Activated CD8-positive, alpha-beta memory T cell treated with anti-CD3 and anti-CD28 coated beads for 1 hour (primary cell): ENCODE measurements at places on chromosomes 1 and 21.

DNA sequence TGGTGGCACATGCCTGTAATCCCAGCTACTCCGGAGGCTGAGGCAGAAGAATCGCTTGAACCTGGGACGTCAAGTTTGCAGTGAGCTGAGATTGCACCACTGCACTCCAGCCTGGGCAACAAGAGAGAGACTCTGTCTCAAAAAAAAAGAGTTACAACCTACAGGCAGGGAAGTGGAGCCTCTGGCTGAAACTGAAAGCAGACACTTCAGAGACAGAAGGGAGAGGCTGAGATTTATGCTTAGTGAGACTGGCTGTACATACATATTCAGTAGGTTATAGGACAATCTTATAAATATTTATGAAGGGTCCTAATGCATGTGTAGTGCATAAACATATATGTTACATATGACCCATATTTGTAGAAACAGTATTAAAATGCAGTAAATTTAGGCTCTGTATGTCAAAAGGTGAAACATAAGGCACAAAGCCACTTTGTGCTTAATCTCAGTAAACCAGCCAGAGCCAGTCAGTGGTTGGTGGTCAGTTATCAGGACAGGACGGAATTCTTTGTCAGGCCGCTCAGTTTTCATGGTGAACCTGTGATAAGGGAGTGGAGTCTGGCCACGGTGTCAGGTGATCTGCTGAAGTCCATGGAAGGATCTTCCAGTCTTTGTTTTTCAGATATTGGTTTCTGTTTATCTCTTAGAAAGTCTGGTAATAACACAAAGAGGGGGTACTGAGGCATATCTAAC is 13.7 kb downstream of the RHEX start:
- DNase-seq = no peak

DNA sequence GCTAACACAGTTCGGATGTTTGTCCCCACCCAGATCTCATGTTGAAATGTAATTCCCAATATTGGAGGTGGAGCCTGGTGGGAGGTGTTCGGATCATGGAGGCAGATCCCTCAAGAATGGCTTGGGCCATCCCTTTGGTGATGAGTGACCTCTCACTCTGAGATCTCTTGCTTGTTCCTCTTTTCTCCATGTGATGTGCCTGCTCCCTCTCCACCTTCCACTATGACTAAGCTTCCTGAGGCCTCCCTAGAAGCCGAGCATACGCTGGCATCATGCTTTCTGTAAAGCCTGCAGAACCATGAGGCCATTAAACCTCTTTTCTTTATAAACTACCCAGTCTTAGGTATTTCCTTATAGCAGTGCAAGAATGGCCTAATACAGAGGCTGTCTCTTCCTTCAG is 8.1 kb upstream of the PLA2G5 start:
- DNase-seq = no peak

DNA sequence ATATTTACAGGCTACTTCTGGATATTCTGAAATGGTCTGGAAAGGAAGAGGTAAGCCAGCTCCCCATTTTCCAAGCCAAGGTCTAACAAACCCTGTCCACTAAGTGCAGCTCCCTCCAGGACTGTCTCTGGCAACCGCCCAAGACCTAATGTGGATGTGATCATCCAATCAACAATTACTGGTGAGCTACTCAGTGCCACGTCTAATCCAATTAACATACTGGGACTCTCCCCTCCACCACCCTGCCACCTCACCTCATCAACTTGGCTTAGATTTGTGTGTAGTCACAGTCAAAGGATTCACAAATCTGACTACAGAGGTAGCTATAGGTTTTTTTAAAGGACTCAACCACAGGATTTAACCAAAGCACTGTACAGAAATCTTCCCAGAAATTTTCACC is 25.4 kb upstream of the S100A7 start:
- no peak for DNase-seq

GRCh38 chr1:162626094-162626493 is 6.2 kb upstream of the DDR2 start:
- no peak for DNase-seq

GRCh38 chr1:29156543-29157268 is 25.0 kb downstream of the SRSF4 start:
- DNase-seq = no peak

- DNase-seq = no peak
These were observed 51.1 kb downstream of the HSF2BP start for GRCh38 chr21:43608225-43608624.

GRCh38 chr1:56120021-56120420 is 459.3 kb downstream of the PLPP3 start:
- no peak for DNase-seq

- DNase-seq = no peak
These were observed 36.3 kb upstream of the CASZ1 start for GRCh38 chr1:10832703-10833102.

DNA sequence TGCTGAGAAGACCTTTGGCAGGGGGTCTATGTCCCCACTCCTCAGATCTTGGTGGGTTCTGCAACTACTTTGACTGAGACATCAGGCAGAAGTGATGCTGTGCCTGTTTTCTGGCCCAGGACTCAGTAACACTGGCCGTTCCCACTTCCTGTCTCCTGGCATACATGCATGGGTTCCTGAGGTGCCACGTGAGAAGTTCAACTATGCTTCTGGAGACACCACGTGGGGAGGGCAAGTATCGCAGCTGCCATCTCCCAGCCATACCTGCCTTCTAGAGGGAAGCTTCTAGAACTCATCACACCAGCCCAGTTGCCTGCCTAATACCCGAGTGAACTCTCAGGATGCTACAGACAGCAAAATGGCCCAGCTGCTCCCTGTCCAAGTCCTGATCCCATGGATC is 65.8 kb downstream of the TRABD2B start:
- DNase-seq = no peak

DNA sequence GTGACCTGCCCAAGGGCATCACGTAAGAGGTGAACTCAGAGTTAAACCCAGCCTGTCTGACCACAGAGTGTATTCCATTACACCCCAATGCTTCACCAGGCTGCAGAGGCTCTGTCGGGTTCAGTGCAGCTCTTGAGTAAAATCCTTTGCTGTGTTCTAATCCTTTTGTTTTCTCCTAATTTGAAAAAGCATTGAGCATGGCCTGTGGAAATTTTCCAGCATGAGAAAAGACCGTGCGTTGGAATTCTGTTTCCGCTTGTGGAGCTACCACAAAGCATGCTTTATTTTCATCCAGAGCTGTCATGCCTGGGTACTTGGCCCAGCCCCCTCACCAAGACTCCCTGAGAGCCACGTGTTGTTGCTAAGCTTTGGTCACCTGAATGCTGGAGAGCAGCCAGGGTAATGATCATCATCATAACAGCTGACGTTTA is 317.6 kb downstream of the PRDM2 start:
- no peak for DNase-seq

GRCh38 chr21:25561668-25562641 is 45.3 kb downstream of the MRPL39 start:
- DNase-seq = peak; percentile 37

DNA sequence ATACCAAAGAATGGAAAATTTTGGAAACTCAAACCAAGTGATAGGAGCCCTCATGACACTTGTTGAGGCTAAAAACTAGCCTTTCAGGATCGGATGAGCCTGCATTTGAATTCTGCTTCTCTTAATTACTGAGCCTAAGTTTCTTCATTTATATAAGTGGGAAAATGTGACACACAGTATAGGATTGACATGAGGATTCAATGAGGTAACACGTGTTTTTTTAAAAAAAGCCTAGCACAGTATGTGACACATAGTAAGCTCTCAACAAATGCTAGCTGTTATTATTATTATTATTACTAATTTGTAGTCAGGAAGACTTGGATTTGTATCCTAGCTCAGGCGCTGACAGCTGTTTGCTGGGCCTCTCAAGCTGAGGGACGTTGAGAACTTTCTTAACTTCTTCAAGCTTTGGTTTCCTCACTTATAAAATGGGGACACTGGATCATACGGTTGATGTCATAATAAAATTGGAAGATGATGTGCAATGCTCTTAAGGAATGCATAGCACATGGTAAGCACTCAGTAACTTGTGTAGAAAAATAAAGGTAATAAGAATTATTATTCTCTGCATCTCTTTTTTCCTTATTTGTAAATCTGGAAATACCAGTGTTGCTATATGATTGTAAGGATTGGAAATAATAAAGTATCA is 55.4 kb upstream of the JUN start:
- DNase-seq = no peak

- DNase-seq = no peak
These were observed 28.0 kb upstream of the TSPAN2 start for GRCh38 chr1:115117298-115117697.

DNA sequence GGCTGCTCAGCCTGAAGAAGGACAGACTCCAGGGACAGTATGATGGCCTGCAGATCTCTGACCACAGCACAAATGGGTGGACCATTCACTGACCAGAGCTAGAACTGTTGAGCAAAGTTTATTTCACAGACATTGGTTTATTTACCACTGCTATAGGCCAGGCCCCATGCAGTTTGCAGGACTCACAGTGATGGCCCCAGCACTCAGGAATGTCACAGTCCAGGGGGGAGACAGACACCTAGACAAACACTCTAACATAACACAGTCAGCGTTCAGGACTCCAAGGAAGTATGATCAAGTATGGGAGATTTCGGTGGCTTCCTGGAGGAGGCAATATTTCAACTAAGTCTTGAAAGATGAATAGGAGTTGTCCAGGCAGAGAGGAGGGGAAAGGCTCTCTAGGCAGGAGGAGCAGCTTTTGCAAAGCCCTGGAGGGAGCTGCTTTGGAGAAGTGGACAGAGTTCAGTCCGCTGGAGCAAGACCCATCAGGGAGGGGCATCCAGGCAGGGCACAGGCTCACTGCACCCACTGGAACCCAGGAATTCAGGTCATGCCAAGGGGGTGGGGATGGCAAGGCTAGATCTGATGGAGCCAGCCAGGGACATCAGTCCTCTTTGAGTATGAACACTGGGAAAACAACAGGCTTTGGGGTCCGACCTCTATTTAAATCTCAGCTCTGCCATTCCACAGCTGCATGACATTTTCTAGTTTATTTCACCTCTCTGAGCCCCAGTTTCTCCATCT is 454.3 kb downstream of the MATN1 start:
- no peak for DNase-seq

- DNase-seq = no peak
These were observed 12.2 kb upstream of the RAB4A start for GRCh38 chr1:229258757-229259060.
